ENCODE measurements at places on chromosomes 3 and 15. TPM values are rescaled to one million over a fixed set of nuclear protein-coding genes. Genes with fewer than 3 reads are reported as not detected.
A peak's percentile ranks its signal among the peaks of the same experiment; 100 is the strongest.

The NCEH1 gene
- 8.2 TPM for total RNA-seq

The ZIC1 gene
- not detected for total RNA-seq

The TMC3 gene
- total RNA-seq = not detected

The DLL4 gene
- total RNA-seq = not detected

GRCh38 chr3:172530101-172530561 is 6.9 kb upstream of the TNFSF10 start:
- peak overlapping the region; percentile 77 for H3K27ac ChIP-seq
- H3K27me3 ChIP-seq = no peaks in the 10 kb centered on the region
- peak; percentile 35 for DNase-seq
- no peak overlapping the region for H3K4me3 ChIP-seq

DNA sequence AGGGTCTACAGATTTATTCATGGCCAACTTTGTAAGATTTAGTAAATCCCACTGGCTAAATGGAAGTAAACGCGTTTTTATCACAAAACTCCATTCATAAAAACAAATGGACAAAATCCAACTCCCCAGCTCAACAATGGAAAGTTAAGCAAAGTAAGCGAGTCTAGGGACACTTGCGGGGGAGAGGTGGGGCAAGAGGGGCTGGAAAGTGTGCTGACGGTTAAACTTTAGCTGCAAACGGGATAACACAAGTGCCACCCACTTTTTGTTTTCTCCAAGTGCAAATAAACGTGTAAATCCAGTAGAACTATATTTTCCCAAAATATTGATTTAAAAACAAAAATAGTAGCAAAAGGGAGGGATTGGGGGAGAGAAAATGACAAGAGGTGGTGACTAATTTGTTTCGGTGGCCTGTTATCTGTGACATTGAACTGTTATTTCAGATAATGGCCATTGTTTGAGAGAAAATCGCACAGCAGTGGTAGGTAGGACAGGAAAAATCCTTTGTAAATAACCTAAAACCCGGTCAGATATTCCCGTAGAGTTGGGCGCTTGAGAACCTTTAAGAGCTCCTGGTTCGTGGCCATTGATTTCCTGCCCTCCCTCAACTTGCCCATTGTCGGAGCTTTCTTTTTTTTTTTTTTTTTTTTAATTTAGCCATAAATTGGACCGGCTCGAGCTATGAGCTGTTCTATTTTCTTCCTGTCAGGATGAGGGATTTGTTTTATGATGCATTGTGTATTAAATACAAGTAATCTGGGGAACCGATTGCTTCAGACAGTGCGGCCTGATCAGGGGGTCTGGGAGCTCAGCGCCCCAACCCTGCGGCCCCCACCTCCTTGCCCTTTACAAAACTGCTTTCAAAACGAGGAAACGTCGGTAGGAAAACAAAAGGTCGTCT is 514.8 kb downstream of the MECOM start:
- no peak for DNase-seq
- H3K27ac ChIP-seq = no peak overlapping the region
- peaks cover 63% of the 10 kb centered on the region for H3K27me3 ChIP-seq
- no peak overlapping the region for H3K4me3 ChIP-seq
- H3K4me1 ChIP-seq = peaks cover 23% of the 10 kb centered on the region

DNA sequence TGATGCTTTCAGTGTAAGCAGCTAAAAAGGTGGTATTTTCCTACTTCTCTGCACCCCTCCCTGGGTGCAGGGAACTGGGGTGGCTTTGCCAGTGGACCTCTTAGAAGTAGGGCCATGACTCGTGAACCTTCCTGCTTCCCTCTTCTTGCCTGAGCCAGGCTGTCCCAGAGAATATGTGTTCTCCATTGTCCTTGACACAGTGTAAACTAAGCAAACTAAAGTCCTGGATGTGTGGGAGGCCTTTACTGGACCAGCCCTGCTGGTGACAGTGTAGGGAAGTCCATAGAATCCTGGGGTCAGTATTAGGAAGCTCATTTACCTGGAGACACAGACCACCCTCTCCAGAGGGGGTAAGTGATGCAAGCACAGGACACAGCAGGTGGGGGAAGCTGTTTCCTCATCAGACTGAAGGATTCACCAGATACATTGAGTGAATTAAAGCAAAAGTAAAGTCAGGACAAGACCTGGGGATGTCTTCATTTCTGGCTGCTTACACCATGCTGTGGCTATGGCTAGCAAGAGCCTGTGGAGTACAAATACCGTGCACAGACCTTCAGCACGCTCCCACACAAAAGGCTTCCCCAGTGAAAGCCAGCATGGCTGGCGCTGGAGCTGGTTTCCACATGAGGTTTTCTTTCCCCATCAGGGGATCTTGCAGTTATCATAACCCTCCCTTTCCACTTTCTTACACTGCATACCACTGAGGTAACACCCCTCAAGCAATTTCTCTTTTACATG is 64.8 kb upstream of the LPP start:
- no peaks in the 10 kb centered on the region for H3K36me3 ChIP-seq
- no peak overlapping the region for H3K27ac ChIP-seq
- H3K27me3 ChIP-seq = no peaks in the 10 kb centered on the region
- no peak overlapping the region for H3K4me3 ChIP-seq

GRCh38 chr15:49832511-49832910 is 211.7 kb downstream of the DTWD1 start:
- H3K4me3 ChIP-seq = no peak overlapping the region
- no peaks in the 10 kb centered on the region for H3K36me3 ChIP-seq
- no peak overlapping the region for H3K27ac ChIP-seq
- DNase-seq = no peak

DNA sequence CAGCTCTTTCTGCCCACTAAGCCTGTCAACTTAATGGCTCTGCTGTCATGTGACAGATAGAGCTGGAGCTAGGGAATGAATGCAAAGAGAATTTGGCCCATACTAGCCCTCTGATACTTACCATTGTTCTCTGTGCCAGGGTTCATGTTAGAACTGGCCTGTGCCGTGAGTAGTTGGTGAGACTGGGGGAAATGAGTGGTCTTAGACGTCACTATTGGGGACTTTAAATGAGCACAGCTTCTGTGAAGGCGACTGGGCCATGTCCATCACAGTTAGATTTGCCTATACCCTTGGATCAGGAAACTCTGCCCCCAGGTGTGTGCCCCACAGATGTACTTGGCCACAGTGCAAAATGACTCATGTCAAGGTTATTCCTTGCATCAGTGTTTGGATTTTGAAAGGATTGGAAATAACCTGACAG is 124.9 kb downstream of the PTPRG start:
- DNase-seq = no peak
- H3K27me3 ChIP-seq = no peaks in the 10 kb centered on the region
- H3K27ac ChIP-seq = no peak overlapping the region
- no peak overlapping the region for H3K4me3 ChIP-seq

DNA sequence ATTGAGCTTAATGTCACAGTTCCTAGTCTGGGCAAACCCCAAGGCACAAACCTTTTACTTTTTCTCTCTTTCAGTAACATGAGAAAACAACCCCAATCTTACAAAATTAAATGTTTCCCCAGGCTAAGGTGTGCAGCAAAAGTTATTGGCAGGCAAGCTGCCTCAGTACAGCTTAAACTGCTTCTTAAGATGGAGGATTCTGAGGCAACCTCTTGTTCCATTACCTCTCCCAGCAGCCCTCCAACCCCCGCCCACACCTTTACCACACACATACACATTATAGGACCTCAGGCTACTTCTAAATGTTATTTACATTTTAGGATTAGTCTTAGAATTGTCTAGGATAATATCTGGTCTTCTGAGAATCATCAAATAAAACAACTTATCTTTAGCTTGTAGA is 22.3 kb upstream of the CBLB start:
- H3K4me1 ChIP-seq = peaks cover 8% of the 10 kb centered on the region
- no peaks in the 10 kb centered on the region for H3K27me3 ChIP-seq
- peak overlapping the region; percentile 30 for H3K27ac ChIP-seq
- no peak overlapping the region for H3K4me3 ChIP-seq
- DNase-seq = no peak

- no peak for DNase-seq
- no peaks in the 10 kb centered on the region for H3K27me3 ChIP-seq
- no peaks in the 10 kb centered on the region for H3K36me3 ChIP-seq
- H3K4me1 ChIP-seq = no peaks in the 10 kb centered on the region
- H3K4me3 ChIP-seq = no peak overlapping the region
Measured at GRCh38 chr15:93382200-93382820, 293.3 kb upstream of the RGMA start.

- peaks cover 67% of the 10 kb centered on the region for H3K4me1 ChIP-seq
- no peak overlapping the region for H3K4me3 ChIP-seq
- H3K27ac ChIP-seq = no peak overlapping the region
- H3K27me3 ChIP-seq = no peaks in the 10 kb centered on the region
- peaks cover 21% of the 10 kb centered on the region for H3K36me3 ChIP-seq
Measured at GRCh38 chr15:67127331-67127664, 61.9 kb downstream of the SMAD3 start.

The CALML4 gene
- total RNA-seq = 9.6 TPM

DNA sequence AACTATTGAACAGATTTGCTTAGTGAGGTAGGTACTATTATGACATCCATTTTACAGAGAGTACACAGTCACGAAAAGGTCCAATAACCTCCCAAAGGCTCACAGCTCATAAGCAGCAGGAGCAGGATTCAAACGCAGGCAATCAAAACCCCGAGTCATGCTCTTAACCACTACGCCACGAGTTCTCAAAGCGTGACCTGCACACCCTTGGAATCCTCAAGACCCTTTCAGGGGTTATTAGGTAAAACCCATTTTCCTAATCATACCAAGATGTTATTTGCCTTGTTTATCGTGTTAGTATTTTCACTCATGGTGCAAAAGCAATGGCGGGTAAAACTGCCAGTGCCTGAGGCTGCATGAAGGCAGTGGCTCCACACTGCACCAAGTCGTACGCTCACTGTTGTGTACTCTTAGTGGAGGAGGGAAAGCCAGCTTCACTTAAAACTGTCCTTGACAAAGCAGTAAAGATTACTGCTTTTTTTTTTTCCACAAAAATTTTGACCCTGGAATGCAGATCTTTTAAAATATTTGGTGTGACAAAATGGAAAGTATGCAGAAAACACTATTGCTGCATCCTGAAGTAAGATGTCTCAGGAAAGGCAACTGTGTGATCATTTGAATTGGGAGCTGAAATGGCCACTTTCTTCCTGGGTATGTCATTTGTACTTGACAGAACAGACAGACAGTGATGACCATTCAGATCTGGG is 96.1 kb downstream of the IGF2BP2 start:
- no peak overlapping the region for H3K4me3 ChIP-seq
- no peaks in the 10 kb centered on the region for H3K36me3 ChIP-seq
- no peaks in the 10 kb centered on the region for H3K4me1 ChIP-seq
- no peak overlapping the region for H3K27ac ChIP-seq
- peaks cover 1% of the 10 kb centered on the region for H3K27me3 ChIP-seq

The DPPA2 gene
- not detected for total RNA-seq

DNA sequence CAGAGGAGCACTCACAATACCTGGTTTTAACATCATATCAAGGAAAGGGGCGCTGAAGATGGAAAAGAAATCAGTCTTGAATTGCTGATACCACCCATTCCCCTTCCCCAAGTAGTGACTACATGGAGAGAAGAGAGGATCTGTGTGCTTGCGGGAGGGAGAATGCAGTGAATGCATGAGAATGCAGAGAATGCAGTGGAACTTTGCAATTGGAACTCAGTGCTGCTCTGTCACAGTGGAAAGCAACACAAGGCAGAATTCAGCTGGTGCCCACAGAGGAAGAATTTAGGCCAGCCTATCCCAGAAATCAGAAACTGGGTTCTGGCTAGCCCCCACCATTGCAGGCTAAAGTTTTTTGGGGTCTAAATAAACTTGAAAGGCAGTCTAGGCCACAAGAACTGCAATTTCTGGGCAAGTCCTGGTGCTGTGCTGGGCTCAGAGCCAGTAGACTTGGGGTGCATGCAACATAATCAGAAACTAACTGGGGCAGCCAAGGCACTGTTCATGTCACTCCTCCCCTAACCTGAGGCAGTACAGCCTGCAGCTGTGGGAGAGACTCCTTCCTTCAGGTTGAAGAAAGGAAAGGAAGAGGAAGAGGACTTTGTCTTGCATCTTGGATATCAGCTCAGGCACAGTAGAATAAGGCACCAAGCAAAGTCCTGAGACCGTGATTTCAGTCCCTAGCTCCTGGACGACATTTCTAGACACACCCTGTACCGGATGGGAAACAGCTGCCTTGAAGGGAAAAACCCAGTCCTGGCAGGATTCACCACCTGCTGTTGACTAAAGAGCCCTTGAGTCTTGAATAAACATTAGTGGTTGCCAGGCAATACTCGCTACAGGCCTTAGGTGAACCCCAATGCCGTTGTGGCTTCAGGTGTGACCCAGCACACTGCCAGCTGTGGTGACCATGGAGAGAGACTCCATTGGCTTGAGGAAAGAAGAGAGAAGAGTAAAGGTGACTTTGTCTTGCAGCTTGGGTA is 329.3 kb downstream of the TBL1XR1 start:
- H3K4me1 ChIP-seq = peaks cover 2% of the 10 kb centered on the region
- no peaks in the 10 kb centered on the region for H3K36me3 ChIP-seq
- H3K4me3 ChIP-seq = no peak overlapping the region
- DNase-seq = no peak
- H3K27ac ChIP-seq = no peak overlapping the region
- no peaks in the 10 kb centered on the region for H3K27me3 ChIP-seq

- H3K36me3 ChIP-seq = peaks cover 55% of the 10 kb centered on the region
- H3K4me3 ChIP-seq = no peak overlapping the region
- H3K27me3 ChIP-seq = no peaks in the 10 kb centered on the region
Measured at GRCh38 chr3:13007251-13007941, 65.8 kb downstream of the IQSEC1 start.

Measured in activated CD8-positive, alpha-beta T cell treated with anti-CD3 and anti-CD28 coated beads, Interleukin-2, amount 10 ng/mL, durations not matched to agents 7 days and 5 days (primary cell).